ENCODE measurements at places on chromosomes 2 and 18.

DNA sequence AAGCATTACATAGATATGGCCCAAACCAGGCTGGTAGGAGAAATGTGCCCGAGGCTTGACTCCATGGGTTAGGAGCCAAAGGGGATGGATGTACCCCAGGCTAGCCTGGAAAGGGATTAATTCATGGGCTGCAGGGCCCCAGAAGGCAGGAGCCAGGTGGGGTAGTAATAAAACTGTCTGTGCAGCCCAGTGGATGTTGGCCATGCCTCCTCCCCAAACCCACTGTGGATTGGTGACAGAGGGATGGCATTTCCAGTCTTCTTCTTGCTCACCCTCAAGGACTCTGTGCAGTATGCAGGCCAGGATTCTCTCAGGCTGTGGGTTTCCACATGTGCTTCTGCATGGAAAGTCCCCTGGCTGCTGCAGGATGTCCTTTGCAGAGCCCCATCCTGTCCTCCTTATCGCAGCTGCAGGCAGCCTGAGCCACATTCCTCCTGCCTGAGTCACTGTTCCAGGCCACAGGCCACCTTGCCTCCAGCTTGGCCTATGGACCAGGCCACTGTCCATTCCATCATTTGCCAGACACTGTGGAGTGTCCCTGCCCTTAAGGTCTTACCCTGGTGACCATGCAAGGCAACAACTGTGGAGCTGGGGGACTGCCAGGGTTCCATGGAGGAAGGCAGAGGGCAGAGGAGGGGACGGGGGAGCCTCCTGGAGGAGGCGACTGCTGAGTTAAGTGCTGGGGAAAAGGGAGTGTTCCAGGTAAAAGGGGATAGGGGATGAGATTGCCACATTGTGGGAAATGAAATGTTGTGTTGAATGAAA lies 38.9 kb downstream of the INO80C start:
- H3K27ac ChIP-seq = no peak overlapping the region
- peaks cover 6% of the 10 kb centered on the region for H3K27me3 ChIP-seq
- H3K4me1 ChIP-seq = peaks cover 9% of the 10 kb centered on the region
- no peak overlapping the region for H3K4me3 ChIP-seq
- no peaks in the 10 kb centered on the region for H3K36me3 ChIP-seq

DNA sequence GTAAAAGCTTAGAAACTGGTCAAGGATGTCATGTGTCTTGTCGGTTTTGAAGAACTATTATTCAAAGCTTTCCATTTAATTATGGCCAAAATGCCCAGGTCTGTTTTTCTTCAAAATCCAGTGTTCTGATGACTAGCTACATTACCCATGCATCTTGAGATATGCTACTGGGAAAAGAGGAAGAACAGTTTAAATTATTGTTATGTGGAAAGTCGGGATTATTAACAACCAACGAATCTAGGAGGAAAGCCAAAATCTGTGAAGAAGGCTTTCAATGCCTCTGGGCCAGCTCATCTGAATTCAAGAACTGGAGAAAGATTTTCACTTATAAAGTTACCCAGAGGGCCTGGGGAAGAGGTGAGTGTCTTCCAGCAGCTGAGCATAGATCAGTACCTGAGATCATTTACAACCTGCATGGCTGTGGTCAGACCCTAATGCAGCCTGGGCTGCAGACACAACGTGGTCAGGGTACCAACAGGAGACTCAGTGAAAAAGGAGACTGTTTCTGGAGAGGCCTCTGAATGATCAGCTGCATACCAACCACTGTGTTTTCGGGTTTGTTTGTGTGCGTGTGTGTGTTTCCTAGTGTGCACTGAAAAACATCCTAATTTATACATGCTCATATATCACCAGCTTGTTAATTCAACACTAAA lies 308.5 kb downstream of the NRXN1 start:
- no peak for DNase-seq
- H3K27me3 ChIP-seq = peaks cover 4% of the 10 kb centered on the region
- H3K4me3 ChIP-seq = no peak overlapping the region
- H3K4me1 ChIP-seq = peaks cover 51% of the 10 kb centered on the region

DNA sequence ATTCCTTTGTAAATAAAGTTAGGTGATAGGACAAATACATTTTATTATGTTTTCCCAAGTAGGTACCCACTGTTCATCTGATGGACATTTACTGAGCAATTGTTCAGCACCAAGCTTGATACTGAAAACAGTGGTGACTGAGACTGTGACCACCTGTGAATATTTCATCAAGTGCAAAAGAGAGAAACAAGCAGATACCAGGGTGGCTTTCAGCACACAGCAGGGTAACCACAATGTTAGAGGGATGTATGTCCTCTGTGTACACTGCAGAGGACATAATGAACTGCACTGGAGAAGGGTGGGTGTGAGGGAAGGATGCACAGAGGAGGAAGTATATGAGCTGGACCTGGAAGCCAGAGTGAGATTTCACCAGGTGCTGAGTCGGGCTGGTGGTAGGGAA lies 411.8 kb downstream of the RAD51AP2 start:
- peaks cover 2% of the 10 kb centered on the region for H3K27me3 ChIP-seq
- no peaks in the 10 kb centered on the region for H3K36me3 ChIP-seq
- no peak for DNase-seq
- H3K4me3 ChIP-seq = no peak overlapping the region
- H3K4me1 ChIP-seq = no peaks in the 10 kb centered on the region

GRCh38 chr2:32627441-32627813 lies 423 bp upstream of the TTC27 start:
- H3K4me1 ChIP-seq = no peaks in the 10 kb centered on the region
- H3K27ac ChIP-seq = peak overlapping the region; percentile 70
- DNase-seq = peak; percentile 40
- H3K36me3 ChIP-seq = no peaks in the 10 kb centered on the region

DNA sequence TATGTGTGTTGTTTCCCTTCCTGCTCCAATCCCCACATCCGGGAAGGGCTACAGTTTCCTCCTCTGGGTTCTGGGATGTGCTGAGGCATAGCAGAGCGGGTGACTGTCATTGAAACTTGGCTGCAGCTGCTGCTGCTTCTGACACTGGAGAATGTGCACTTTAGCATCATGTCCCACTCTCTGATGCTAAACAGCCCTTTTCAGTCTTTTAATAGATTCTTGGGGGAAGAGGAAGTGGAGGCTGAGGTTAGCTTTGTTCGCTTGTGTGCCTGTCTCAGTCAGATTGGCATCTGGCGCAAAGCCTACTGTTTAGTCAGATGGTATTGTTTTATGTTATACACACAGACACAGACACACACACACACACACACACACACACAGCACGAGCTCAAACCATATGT lies 136.5 kb upstream of the RND3 start:
- no peak for DNase-seq
- no peak overlapping the region for H3K4me3 ChIP-seq
- no peaks in the 10 kb centered on the region for H3K36me3 ChIP-seq
- H3K27ac ChIP-seq = peak overlapping the region; percentile 59

All from glutamatergic neuron (in vitro differentiated cells).